Smooth muscle cell of the brain vasculature (primary cell): ENCODE measurements at places on chromosomes 6 and 20.

DNA sequence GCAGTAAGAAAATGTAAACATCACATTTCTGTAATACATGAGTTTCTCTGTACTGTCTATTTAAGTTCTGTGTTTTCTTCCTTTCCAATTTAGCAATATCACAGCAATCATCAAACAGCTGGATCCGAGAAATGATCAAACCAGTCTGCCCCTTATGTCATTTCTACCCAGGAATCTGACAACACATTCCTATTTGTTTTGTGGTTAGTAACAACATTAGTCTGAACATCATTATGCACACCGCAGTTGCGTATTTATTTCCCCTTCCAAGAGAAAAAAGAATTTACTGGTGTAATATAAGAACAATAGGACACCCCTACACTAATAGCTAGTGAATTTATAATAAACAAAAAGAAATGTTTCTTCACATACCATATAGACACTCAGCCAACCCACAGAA, 179.5 kb downstream of the BTBD9 start:
- DNase-seq: no peak

GRCh38 chr20:38429301-38429700, 5.8 kb downstream of the SNHG17 start:
- DNase-seq: no peak

GRCh38 chr20:58623579-58624473, 27.3 kb upstream of the STX16 start:
- peak; percentile 98 for DNase-seq

GRCh38 chr6:110699780-110700179, 115.5 kb downstream of the CDK19 start:
- DNase-seq: no peak

DNA sequence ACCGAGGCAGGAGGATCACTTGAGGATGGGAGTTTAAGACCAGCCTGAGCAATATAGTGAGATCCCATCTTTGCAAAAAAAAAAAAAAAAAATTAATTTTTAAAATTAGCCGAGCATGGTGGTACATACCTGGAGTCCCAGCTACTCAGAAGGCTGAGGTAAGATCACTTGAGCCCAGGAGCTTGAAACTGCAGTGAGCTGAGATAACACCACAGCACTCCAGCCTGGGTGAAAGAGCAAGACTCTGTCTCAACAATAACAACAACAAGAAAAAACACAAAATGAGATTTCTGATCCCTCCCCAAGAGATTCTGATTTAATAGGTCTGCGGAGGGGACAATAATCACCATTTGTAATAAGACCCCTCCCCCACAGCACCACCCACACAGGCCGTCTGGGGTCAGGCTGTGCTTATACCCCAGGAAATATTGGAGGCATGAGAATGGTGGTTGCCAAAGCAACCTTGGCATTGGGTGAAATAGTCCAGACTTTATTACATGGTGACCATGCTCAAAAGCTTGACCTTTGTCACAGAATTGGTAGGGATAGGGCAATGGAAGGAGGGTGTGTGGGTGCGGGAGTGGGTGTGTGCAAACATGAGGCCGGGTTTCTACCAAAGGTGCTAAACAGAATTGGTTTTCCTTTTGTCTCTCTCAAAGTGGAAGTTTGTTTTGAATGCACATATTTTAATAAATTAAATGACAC, 24.4 kb upstream of the ADTRP start:
- no peak for DNase-seq

DNA sequence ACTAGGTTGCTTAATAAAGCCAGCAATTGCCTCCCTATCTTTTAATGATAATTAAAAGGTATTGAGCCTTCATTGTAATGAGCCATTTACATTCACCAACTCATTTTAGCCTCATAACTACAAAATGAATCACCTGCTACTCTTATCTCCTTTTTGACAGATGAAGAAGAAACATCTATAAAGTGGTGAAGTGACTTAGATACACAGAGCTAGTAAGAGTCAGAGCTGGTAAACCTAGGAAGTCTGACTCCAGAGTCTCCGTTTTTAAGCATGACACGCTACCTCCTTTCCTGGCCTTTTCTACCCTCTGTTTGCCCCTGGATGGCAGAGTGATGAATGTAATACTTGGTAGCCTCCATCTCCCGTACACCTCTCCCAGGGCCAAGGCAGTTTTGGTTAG, 93.5 kb downstream of the SPTLC3 start:
- DNase-seq: no peak

DNA sequence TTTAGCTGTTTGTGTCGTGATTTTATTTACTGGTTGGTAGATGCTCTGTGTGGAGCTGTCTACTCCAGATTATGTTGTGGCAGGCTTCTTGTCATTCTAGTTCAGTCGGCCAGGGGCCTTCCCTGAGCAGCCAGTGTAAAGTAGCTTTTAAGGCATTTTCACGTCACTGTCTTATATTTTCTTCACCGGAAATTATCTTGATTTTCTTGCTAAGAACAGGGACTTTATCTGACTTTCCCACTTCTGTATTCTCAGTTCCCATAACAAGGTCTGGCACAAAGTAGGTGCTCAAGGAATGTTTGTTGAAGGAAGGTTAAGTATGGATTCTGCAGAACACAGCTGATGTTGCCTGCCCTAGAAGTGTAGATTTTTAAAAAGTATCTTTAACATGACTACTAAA, 868 bp downstream of the LTV1 start:
- no peak for DNase-seq

DNA sequence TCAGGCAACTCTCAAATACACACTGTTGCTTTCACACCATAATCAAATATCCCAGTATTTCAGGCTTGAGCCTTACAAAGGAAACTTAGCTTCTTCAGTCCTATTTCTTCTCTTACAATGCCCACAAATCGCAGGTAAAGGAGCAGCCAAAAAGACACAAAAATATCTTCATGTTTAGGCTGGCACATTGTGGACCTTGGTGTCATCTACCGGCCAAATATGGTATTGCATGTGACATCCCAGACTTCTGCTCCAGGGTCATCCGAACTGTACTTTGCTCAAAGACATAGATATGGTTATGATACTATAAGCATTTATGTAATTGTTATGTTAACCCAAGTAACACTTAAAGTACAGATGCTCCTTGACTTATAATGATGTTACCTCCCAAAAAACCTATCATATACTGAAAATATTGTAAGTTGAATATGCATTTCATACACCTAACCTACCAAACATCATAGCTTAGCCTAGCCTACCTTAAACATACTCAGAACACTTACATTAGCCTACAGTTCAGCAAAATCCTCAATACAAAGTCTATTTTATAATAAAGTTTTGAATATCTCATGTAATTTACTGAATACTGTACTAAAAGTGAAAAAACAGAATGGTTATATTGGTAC, 4.6 kb downstream of the OR2H2 start:
- peak; percentile 15 for DNase-seq

DNA sequence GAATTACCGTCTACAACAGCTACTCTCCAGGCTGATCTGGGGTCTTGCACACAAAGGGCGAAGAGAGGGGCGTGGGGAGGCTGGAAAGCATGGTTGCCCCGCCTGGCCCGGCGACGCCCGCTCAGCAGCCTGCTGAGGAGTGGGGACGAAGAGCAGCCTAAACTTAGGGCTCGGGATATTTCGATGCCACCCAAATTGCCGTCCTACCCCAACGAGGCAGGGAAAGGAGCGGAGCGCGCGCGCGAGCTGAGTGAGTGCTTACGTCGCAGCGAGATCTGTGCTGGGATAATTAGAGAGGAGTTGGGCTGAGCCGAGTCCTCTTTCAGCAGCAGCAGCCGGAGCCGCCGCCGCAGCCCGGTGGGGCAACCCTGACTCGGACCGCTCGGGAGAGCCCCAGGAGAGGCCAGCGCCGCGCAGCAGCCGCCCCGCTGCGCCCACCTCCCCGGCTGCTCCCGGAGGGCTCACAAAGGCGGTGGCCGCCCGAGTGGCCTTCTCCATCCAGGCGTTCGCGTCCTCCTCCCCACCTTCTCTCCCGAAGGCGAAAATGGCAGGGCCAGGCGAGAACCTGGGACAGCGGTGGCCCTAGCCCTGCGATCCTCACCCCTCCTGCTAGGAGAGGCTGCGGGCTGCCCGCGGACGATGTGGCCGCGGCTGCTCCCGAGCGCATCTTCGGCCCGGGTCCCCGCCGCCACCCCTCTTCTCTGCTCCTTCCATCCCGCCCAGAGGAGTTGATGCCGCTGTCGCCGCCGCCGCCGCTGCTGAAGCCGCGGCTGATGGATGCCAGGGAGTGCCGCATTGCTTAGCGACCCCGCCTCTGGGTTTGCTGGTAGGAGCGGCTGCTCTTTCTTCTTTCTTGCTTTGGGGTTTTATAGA, at the start of gene CLVS2:
Gene CLVS2 (plus strand): TSS at position 315 of the 873 bp plus-strand sequence. CDS start 1,543 bp downstream, outside the sequence.
- peak; percentile 1 for DNase-seq

DNA sequence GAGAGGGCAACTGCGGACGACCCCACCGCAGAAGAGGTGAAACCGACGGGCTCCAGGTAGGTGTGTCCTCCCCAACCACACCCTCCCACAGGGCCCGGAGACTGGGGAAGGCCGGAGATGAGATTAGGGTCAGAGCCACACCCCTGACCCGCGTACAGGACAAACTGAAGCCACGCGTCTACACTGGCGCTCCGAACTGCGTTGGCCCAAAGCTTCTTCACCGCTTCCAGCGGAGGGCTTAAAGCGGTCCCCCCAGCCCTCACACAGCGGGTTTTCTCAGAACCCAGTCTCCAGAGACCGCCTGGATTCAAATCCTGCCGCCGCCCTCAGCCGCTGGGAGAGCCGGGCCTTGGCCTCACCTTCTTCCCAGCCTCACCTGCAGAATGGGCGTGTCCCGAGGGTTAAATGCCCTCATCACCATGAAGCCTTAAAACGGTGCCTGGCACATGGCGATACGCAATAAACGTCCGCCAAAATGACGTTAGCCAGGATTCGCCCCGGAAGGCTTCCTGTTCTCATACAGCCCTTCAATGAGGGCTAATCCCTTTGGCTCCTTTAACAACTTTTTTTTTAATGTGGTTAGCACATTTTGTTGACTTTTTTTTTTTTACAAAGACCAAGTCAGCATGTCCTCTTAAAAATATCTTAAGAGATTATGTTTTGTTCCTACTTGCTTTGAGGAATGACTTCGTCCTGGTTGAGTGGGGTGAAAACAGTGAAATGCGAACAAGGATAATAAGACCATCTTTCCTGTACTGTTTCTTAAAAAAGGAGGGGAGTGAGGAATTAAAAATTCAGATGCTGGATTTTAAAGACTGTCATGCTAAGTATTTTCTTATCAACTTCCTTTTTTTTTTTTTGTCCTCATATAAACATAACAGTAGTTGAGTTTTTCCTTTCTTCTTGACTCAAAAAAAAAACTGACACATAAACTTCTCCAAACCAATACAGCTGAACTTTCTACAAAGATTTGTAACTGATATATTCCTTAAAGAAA, 15.1 kb upstream of the ZNF217 start:
- DNase-seq: no peak

- DNase-seq: no peak
Measured at GRCh38 chr6:52371656-52372191, 9.8 kb downstream of the PAQR8 start.

GRCh38 chr20:8434326-8434876, 302.3 kb downstream of the PLCB1 start:
- DNase-seq: no peak

- DNase-seq: no peak
Measured at GRCh38 chr20:32917191-32917950, 58.6 kb downstream of the EFCAB8 start.

- DNase-seq: no peak
Measured at GRCh38 chr20:24950836-24951525, 1.9 kb downstream of the CST7 start.

DNA sequence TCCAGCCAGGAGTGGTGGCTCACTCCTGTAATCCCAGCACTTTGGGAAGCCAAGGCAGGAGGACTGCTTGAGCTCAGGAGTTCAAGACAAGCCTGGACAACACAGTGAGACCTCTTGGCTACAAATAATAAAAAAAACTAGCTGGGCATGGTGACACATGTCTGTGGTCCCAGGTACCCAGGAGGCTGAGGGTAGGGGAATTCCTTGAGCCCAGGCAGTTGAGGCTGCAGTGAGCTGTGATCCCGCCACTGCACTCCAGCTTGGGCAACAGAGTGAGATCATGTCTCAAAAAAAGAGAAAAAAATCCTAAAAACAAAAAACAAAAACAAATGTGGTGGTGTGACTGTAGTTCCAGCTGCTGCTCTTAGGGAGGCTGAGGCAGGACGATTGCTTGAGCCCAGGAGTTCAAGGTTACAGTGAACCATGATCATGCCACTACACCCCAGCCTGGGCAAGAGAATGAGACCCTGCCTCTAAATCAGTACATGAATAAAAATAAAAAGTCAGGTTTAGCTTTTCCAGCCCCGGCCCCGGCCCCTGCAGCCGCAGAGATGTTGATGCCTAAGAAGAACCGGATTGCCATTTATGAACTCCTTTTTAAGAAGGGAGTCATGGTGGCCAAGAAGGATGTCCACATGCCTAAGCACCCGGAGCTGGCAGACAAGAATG, 13.5 kb upstream of the SNRPC start:
- no peak for DNase-seq

GRCh38 chr6:104603108-104603745, 256.5 kb downstream of the HACE1 start:
- DNase-seq: no peak

DNA sequence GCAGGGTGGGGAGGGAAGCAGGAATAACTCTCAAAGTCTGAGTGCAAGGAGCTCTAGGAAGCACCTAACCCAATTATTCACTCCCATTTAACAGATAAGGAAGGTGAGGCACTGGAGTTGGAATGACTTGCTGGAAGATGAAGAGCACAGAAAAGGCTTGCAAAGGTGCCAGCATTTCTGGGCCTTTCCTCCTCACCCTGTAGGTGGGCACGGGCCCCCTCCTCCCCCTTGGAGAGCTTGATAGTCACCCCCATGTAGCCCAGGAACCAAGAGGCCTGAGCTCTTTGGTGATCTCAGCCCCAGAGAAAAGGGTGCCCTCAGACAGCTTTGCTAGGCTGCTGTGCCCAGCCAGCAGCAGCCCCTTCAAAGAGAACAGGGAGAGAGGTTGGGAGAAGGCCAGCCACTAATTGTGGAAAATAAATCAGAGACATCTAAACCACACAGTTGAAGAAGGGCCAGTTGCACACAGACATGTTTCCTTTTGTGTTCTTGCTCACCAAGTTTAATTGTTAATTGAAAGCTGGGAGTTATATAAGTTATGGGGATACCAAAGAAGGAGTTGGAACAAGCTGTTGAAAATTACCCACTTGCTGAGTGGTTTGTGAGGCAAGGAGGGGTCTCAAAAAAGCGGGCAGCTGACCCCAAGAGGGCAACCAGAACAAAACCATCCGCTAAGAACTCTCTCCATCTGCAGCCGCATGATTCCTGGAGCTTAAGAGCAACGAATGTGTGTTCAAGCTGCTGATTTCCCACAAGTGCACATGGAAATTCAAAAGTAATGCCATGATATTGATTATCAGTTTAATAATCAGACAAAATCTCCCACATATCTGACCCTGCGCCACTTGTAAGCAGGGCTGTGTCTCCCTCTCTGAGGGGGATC, 77.0 kb downstream of the MRPL14 start:
- no peak for DNase-seq

DNA sequence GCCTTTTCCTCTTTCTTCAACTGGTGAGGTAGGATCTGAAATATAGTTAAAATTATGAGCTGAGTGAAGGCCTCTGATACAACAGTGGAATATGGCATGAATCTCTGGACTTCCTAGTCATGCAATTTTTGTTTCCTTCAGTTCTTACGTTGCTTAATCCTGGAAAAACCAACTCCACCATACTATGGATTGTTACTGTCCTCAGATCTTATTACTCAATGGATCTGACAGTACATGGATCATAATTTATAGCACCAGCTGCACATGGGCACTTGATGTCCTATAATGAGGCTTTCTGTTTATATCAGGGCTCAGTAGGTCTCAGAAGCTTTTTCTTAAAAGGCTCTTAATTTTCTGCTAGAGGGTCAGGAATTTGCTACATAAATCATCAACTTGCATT, 1341.0 kb upstream of the EYS start:
- no peak for DNase-seq

- DNase-seq: no peak
Measured at GRCh38 chr6:105161421-105161820, 18.4 kb downstream of the POPDC3 start.

- no peak for DNase-seq
Measured at GRCh38 chr6:118876814-118877213, 17.1 kb upstream of the ASF1A start.
